Substantia nigra (tissue), 51 donors: ENCODE measurements at places on chromosomes 4 and X.

DNA sequence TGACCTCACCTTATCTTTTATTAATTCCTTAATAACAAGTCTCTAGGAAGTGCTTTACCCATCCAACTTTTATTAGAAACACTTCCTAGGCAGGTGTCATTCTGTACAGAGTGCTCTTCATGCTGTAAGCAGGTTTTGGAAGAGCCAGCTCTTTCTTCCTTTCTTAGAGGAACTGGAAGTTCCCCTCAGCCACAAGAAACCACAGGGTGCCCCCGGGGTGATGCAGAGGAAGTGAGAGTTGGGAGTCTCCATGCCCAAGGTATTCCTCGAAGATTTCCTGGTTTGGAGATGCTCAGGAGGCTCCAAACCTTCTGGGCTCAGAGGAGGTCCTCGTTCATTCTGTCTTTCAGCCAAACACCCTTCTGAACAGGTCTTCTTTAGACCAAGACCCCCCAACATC, 83.8 kb downstream of the EGF start:
- no peak for DNase-seq

GRCh38 chr4:7062816-7063215, 5.0 kb downstream of the GRPEL1 start:
- no peak for DNase-seq

- peak; percentile 6 for DNase-seq
Observed at GRCh38 chr4:13544606-13545393, 492 bp upstream of the NKX3-2 start.

GRCh38 chr4:114052227-114052626, 72.8 kb upstream of the ARSJ start:
- no peak for DNase-seq
